Tibial artery (tissue), 4 donors: ENCODE measurements at places on chromosomes 11 and 22.

DNA sequence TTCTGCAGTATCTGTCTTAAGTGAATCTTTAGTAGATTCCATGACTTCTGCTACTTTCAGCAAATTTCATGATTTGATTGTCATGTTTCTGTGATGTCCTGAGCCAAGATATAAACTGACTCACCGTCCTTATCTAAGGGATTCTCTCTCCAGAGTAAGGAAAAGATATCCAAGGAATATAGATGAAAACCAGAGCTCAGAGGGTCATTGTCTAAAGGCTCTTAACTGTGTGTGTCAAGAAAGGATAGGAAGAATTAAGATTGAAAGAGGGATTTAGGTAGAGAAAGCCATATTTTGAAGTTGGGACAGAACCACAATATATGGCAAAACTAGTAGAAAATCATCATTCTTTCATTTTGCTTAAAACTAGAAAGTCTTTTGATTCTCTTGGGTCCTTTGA is 50.7 kb downstream of the PPME1 start:
- no peaks in the 10 kb centered on the region for H3K27me3 ChIP-seq
- DNase-seq: no peak
- H3K36me3 ChIP-seq: no peaks in the 10 kb centered on the region
- H3K27ac ChIP-seq: no peak overlapping the region
- no peaks in the 10 kb centered on the region for H3K4me1 ChIP-seq

- no peak overlapping the region for H3K4me3 ChIP-seq
- H3K27me3 ChIP-seq: no peaks in the 10 kb centered on the region
- no peaks in the 10 kb centered on the region for H3K4me1 ChIP-seq
- no peak overlapping the region for H3K27ac ChIP-seq
- no peak for DNase-seq
- H3K36me3 ChIP-seq: no peaks in the 10 kb centered on the region
These were observed 6.5 kb upstream of the MFNG start for GRCh38 chr22:37492428-37493344.

GRCh38 chr11:65221026-65221425 is 39.3 kb downstream of the CAPN1 start:
- no peaks in the 10 kb centered on the region for H3K27me3 ChIP-seq
- no peak for DNase-seq
- H3K4me3 ChIP-seq: no peak overlapping the region
- peaks cover 10% of the 10 kb centered on the region for H3K36me3 ChIP-seq
- no peak overlapping the region for H3K27ac ChIP-seq

- H3K4me3 ChIP-seq: no peak overlapping the region
- H3K36me3 ChIP-seq: no peaks in the 10 kb centered on the region
- no peak for DNase-seq
- no peaks in the 10 kb centered on the region for H3K27me3 ChIP-seq
These were observed 3.8 kb upstream of the MMP27 start for GRCh38 chr11:102709201-102709945.

DNA sequence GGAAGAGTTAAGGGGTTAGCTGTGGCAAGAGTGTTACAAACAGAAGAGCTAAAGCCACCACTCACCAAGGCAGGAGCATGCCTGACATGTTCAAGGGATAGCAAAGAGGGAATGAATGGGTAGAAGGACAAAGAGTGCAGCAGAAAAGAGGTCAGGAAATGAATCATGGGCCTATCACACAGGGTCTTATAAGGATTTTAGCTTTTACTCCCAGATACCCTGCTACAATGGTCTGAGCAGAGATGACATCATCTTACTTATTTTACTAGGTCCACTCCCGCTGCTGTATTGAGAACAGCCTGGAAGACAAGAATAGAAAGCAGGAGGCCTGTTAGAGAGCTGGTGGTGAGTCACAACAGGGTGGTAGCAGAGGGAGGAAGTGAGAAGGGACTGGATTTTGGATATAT is 9.8 kb downstream of the TRAF6 start:
- DNase-seq: no peak
- H3K4me1 ChIP-seq: peaks cover 14% of the 10 kb centered on the region
- no peaks in the 10 kb centered on the region for H3K27me3 ChIP-seq
- no peak overlapping the region for H3K4me3 ChIP-seq
- H3K36me3 ChIP-seq: peaks cover 37% of the 10 kb centered on the region
- peak overlapping the region; percentile 14 for H3K27ac ChIP-seq

DNA sequence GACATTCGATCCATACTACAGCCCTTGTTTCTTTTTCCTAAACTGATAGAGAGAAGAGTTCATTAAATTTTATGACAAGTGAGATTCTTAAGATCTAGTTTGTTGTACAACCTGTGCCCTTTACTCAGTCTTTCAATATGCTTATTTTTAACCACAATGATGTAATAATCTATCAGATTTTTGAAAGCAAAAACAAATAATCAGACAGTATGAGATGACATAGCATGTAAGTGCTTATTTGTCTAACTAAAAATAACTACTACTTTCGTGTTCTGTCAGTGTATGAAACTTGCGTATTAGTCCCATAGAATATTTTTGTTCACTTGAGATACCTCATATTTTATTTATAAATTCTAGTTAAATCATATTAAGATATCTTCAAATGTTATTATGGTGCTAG is 33.2 kb downstream of the RAB39A start:
- DNase-seq: no peak
- no peak overlapping the region for H3K27ac ChIP-seq
- H3K27me3 ChIP-seq: no peaks in the 10 kb centered on the region
- no peaks in the 10 kb centered on the region for H3K36me3 ChIP-seq
- H3K4me3 ChIP-seq: no peak overlapping the region
- H3K4me1 ChIP-seq: peaks cover 7% of the 10 kb centered on the region

DNA sequence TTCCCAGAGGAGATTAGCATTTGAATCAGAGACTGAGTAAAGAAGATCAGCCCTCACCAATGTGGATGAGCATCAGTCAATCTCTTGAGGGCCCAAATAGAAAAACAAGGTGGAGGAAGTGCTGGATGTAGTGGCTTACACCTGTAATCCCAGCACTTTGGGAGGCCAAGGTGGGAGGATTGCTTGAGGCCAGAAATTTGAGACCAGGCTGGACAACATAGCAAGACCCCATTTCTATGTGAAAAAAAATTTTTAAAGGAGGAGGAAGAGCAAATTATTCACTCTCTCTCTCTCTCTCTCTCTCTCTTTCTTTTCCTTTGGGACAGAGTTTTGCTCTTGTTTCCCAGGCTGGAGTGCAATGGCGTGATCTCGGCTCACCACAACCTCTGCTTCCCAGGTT is 18.1 kb upstream of the CAPRIN1 start:
- H3K36me3 ChIP-seq: no peaks in the 10 kb centered on the region
- no peak for DNase-seq
- no peak overlapping the region for H3K4me3 ChIP-seq
- H3K27me3 ChIP-seq: no peaks in the 10 kb centered on the region
- no peak overlapping the region for H3K27ac ChIP-seq
- no peaks in the 10 kb centered on the region for H3K4me1 ChIP-seq

DNA sequence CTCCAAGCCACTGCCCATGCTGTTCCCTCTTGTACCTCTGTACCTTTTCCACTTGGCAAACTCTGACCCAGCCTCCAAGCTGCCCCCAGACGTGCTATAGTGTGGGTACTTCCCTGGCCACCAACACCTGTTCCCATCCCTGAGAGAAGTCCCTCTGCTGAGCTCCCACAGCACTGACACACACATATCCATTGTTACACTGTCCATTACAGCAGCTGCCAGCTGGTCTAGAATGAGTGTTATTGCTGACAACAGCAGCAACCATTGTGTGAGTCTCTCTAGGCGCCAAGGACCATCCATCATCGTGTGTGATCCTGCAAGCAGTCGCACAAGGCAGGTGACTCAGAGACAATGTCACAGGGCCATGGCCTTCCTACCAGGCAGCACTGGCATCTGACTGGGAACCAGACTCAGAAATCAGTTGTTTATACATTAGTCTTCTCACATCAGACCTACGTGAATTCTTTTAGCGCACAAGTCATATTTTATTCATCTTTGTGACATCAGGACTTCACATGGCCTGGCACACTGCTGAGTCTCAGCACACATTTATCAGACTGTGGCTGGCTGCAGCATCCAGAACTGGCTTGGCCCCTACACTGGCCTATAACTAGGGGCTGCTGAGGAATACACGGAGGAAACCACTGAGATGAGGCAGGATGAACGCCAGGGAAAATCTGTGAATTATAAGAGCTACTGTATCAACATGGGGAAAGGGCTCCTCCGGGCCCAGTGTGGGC is 56.4 kb downstream of the SGSM3 start:
- no peaks in the 10 kb centered on the region for H3K27me3 ChIP-seq
- H3K27ac ChIP-seq: no peak overlapping the region
- H3K4me3 ChIP-seq: no peak overlapping the region
- H3K36me3 ChIP-seq: peaks cover 86% of the 10 kb centered on the region
- peaks cover 6% of the 10 kb centered on the region for H3K4me1 ChIP-seq

DNA sequence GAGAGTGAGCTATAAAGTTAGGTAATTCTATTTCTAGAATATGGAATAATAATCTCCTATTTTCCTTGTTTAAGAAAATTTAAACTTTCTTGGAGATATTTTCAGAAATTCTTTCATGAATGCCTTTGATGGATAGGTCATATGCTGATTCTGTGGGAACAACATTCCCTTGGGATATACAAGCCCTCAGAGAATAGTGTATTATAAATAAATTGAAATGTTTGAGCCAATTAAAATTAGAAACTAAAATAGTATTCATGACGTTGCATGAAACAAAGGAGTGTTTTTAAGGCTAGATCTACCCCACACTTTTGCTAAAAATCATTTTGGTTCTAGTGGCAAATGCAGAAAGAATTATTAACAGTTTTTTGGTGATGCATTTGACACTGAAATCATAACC is 269.3 kb upstream of the ANO3 start:
- no peak overlapping the region for H3K27ac ChIP-seq
- H3K36me3 ChIP-seq: no peaks in the 10 kb centered on the region
- peaks cover 29% of the 10 kb centered on the region for H3K4me1 ChIP-seq
- no peaks in the 10 kb centered on the region for H3K27me3 ChIP-seq
- H3K4me3 ChIP-seq: no peak overlapping the region

GRCh38 chr22:21938906-21939305 is 13.7 kb downstream of the PPM1F start:
- H3K27me3 ChIP-seq: no peaks in the 10 kb centered on the region
- no peaks in the 10 kb centered on the region for H3K36me3 ChIP-seq
- H3K4me3 ChIP-seq: peak overlapping the region; percentile 74
- peak overlapping the region; percentile 87 for H3K27ac ChIP-seq
- no peak for DNase-seq
- peaks cover 53% of the 10 kb centered on the region for H3K4me1 ChIP-seq

DNA sequence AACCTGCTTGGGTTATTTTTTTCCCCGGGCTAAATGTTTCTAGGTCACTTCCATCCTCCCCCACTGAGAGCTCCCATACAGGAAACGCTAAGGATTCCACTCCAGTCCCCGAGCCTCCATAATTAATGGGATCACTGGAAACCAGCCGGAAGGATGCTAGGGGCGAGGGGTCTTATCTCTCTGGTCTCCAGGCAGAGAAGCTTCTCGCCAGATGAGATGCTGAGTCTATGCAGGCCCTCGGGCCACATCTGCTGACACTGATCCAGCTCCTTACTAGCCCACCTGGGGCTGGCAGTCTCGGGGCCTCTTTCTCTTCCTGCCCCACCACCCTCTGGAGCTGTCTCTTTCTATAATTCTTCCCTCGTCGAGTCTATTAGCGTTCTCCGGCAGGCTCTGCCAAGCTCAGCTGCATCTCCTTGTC is 125.9 kb upstream of the SYT13 start:
- H3K36me3 ChIP-seq: no peaks in the 10 kb centered on the region
- H3K27me3 ChIP-seq: peaks cover 8% of the 10 kb centered on the region
- H3K4me1 ChIP-seq: no peaks in the 10 kb centered on the region
- H3K27ac ChIP-seq: no peak overlapping the region

GRCh38 chr11:17930544-17931125 is 82.2 kb downstream of the SERGEF start:
- no peak overlapping the region for H3K4me3 ChIP-seq
- H3K36me3 ChIP-seq: peaks cover 11% of the 10 kb centered on the region
- no peak overlapping the region for H3K27ac ChIP-seq
- no peaks in the 10 kb centered on the region for H3K4me1 ChIP-seq

GRCh38 chr22:16953206-16954059 is 54.6 kb downstream of the GAB4 start:
- H3K4me3 ChIP-seq: no peak overlapping the region
- H3K4me1 ChIP-seq: no peaks in the 10 kb centered on the region
- DNase-seq: no peak
- no peaks in the 10 kb centered on the region for H3K27me3 ChIP-seq
- no peak overlapping the region for H3K27ac ChIP-seq

- no peaks in the 10 kb centered on the region for H3K36me3 ChIP-seq
- H3K4me3 ChIP-seq: no peak overlapping the region
- H3K27me3 ChIP-seq: no peaks in the 10 kb centered on the region
- no peak overlapping the region for H3K27ac ChIP-seq
- H3K4me1 ChIP-seq: peaks cover 8% of the 10 kb centered on the region
These were observed 12.0 kb downstream of the TNNT3 start for GRCh38 chr11:1931341-1932104.
